D721Med (cell line): ENCODE measurements at places on chromosomes 5 and 9.

GRCh38 chr9:16092142-16093091, 539.6 kb downstream of the CCDC171 start:
- DNase-seq, result no peak

- no peak for DNase-seq
These were observed 27.4 kb upstream of the SYNPO start for GRCh38 chr5:150612905-150613670.

GRCh38 chr5:77957931-77958521, 181.9 kb upstream of the TBCA start:
- DNase-seq, result no peak

DNA sequence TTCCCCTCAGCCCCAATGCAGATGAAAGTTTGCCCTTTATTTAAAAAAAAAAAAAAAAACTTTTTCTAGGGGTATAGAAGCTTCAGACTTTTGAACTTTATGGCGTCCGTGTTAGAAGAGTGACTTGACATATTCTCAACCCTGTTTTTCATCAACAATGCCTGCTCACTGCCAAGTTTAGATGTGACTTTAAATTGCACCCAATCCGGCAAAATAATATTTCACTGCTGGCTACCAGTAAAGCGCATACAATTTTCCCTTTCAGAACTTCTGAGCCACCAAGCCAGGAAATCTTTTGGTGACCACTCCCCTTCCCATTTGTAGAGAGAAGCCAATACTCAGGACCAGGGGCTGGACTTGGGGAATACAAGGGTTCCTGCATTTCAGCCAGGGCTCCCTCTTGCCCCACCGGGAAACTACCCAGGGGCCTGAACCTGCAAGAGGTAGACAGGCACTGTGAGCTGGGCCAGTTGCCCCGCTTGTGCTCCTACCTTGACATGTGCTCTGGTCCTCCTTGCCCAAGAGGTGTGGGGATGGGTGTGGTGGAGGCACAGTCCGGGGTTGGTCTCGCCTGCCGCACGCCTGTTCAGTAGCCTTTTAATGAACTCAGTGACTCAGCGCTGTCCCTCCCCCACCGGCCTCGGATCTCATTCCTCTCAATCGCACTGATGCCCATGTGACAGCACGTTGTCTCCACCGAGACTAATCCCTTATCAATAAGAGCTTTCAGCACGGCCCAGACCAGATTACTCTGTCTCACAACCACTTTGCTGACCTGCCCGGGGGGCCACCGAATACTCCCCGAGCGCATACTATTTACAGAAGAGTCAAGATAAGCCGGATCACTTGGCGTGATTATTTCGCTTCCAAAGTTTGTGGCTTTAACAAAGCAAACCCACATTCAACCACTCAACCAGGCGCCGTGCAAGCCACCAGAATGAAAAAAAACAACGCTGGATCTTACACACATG, 226.4 kb downstream of the DCP2 start:
- DNase-seq, result peak; percentile 38

DNA sequence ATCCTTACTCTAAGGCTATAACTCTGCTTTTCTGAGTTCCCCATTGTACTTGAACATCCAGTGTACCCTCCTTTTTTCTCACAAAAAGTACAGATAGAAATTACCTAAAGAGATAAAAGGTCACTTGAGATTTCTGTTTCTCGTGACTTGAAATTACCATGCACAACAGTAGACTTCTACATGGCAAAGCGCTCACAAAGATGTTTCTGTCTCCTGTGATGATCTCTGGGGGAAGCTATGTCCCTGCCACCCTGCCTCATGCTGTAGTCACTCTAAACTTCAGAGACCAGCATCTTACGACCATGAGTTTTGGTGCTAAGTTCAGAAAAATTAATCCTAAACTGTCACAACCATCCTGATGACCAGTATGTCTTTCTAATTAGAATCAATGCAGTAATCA, 36.2 kb downstream of the NFIB start:
- DNase-seq, result no peak

DNA sequence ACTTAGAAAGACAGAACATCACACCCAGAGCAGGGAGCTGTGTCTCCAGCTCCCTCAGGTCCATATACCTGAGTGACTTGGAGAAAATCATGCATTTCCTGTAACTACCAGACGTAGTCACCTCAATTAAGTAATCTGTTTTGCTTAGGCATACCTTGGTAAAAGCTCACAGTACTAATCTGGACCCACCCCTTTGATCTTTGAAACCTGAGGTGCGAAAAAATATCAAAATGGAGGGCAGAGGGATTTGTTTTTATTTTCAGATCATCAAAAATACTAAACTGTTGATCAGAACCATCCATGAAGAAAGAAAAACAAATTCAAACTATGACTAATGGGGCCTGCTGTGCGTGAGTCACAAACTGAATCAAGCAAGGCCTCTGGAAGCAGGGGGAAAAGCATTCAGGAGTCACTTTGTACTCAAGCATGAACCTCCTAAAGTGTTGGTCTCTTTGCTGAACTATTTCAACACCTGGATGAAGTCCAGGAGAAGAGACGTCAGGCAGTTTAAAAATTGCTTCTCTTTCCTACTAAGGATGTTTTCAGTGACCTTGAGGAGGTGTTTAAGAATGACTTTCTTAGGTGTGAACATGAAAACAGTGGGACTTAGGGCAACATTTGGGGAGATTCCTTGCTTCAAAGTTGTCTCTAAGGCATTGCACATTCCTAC, 76.3 kb downstream of the MUSK start:
- DNase-seq, result no peak

- DNase-seq, result no peak
These were observed 20.2 kb downstream of the ASTN2 start for GRCh38 chr9:117394655-117395054.

DNA sequence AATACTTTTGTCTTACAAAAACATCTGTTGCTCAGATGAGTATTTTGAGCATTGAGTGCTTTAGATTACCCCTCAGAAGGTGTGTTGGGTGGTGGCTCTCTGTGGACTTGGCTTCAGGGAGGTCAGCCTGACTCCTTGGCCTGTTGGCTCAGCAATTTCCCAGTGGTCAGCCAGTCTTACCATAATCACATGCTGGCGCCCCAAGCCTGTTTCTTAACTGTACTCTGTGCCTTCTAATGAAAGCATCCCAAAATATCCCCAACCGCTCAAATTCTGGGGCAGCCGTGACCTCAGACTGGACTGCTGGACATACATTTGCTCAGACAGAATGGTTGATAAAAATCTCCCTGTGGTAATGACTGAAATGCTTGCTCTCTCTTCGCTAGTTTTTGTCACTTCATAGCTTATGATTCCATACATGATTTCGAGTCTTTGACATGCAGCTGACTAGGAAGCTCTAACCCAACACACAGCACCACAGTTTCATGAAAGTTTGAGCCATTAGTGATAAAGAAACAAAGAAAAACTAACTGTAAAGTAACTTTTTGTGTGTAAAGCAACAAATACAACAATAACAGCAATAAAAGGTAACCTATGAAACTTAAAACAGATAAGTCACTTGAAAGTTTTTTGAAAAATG, 562.2 kb upstream of the MEF2C start:
- DNase-seq, result no peak

GRCh38 chr9:78596346-78596745, 299.4 kb downstream of the PSAT1 start:
- DNase-seq, result no peak

- DNase-seq, result no peak
These were observed 38.4 kb upstream of the RNF130 start for GRCh38 chr5:180109920-180110319.

DNA sequence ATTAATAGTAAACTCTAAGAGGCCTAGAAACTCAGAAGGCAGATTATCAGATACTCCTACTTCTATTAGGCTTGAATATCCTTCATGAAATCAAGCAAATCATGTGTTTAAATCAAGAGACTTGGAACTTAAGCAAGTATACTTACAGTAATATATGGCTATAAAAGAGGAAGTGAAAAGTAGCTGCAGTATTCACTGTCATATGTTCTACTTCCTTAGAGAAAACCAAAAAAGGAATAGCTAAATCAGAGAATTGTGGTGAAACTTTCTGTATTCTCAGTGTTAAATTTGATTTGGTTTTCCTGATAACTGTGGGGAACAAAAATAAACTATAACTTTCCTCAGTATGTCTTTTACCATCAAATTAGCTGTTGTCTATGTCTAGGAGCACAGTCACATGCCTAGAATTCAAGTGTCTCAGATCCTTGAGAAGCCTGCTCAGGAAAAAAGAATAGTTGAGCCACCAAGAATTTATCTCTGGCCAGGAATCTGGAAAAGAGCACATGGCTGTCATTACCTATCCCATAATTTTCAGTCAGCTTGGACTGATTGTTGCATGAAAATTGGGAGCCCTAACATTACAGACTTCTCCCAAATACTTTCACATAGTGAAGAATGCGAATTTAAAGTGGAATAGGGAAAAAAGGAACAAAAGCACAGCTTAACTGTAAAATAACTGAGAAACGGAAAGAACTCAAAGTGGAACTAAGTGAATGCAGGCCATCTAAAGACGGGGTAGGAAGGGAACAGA, 1.7 kb downstream of the FKBP15 start:
- DNase-seq, result no peak

DNA sequence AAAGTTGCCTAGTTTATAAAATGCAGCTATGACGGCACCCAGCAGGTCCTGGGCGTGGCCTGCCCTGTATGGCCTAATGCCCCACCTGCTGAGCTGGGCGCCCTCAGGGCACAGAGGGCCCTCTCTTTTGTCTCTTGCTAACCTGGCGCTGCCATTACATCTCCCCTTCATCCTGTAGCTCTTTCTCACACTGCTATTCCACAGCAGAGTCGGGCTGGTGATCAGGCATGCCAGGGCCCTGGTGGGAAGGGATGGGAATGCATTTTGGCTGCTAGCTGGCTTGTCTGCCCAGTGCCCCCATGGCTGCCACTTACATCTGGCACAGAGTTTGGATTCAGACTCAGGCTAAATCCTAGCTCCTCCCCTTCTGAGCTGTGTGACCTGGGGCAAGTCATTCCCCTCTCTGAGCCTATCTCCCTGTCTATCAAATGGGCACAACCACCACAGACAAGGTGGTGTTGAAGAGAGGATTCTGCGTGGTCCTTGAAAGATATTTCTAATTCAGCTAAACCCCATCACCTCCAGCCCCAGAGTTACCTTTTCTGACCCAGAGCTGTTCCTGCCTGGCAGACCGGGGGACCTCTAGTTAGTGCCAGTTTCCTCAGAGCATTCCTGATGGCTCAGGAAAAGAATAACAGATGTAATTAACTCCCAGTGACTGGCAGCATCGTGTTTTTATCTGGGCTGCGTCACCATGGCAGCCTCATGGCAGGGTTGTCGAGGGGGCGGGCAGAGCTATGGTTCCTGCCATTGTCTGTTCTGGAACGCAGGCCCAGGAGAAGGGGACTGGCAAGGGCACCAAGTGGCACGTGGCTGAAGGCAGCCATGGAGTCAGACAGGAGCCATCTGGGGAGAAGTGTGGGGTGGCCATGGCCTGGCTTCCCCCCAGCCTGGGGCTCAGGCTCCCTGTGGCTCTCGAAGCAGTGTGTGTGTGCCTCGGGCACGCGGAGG, 6.3 kb downstream of the PRR7 start:
- DNase-seq, result no peak

- no peak for DNase-seq
These were observed 142.0 kb downstream of the NSG2 start for GRCh38 chr5:174187481-174187880.

DNA sequence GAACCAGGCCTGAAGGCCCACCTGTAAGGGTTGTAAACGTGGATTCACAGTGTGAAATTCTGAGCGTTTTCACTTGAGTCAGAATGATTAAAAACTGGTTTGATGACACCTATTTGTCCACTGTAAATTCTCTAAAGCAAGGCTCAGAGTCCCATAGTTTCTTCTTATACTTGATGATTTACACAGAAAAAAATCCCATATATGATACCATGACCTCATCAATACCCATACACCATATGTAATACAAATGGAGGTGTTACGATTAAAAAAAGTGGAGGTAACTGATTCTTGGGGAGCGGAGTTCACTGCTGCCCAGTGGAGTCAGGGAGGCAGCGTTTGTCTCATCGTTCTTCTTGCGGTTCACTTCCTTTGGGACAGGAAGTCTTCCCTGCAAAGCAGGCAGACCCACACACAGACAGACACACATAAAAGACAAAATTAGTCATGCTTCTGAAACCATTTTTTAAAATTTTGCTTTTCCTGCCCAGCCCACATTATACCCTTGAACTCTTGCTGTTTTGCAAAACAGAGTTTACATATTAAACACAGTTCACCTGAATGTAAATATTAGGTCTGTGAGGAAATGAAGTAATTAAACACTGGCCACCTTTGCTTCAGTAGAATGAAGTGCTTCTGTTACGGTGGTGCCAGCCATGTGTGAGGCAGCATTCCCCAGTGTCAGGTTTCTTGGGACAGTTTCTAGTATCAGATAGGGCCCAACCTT, 26.2 kb downstream of the NREP start:
- DNase-seq, result no peak

DNA sequence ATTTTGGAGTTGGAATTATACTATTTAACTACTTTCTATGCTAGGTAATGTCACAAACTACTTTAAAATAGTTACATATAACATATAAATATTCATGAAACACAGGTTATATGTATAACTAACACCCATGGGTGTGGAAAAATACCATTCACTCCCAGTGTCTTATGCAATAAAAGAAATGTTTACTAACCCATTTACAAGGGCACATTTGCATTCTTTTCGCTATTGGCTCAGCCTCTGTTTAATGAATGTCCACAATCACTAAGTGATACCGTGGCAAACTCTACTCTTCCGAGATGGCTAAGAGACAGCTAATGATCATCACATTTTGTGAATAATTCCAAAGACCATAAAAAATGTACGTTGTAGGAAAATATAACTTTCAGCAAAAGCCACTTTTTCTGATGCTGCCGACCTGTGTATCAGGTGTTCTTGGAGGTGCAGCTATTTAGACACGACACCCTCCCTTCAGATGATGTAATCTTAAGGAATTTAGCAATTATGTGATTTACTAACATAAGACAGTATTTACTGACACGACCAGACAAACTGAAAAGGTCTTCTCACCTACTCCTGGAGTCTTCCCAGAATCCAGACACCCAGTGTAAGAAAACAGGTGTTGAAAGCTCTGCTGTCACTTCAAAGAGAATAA, 121.7 kb upstream of the FAM120A start:
- DNase-seq, result no peak

GRCh38 chr9:112794731-112795130, 44.2 kb downstream of the SNX30 start:
- no peak for DNase-seq

- DNase-seq, result no peak
These were observed 75.6 kb downstream of the USP20 start for GRCh38 chr9:129910628-129911567.

DNA sequence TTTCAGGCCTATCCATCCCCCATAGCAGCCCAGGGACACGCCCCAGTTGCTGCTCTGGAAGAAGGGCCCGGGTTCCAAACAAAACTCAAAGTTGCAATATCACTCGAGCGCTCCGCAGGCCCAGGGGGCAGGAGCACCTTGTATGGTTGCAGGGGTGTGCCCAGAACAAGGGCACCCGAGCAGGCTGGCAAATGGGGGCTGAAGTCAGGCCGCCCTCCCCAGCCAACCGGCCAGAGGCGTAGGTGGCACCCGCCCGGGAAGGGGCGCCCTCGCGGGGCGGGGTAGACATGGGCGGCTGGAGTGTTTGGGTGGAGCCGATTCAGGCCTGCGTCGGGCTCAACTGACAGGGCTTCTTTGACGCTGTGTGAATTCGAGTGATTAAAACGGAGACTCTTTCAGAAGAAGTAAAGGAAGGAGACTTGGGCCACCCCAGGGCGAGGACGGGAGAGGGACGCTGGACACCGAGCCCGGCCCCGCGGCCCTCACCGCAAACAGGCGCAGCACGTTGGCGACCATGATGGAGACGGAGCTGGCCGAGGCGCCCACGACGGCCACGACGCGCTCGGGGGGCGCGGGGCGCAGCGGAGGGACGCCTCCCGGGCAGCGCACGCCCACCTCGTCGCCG, 1.1 kb downstream of the GRM6 start:
- no peak for DNase-seq

- DNase-seq, result no peak
These were observed 139.0 kb downstream of the RFX3 start for GRCh38 chr9:3386753-3387152.
